ENCODE measurements at places on chromosomes 6 and 20.

DNA sequence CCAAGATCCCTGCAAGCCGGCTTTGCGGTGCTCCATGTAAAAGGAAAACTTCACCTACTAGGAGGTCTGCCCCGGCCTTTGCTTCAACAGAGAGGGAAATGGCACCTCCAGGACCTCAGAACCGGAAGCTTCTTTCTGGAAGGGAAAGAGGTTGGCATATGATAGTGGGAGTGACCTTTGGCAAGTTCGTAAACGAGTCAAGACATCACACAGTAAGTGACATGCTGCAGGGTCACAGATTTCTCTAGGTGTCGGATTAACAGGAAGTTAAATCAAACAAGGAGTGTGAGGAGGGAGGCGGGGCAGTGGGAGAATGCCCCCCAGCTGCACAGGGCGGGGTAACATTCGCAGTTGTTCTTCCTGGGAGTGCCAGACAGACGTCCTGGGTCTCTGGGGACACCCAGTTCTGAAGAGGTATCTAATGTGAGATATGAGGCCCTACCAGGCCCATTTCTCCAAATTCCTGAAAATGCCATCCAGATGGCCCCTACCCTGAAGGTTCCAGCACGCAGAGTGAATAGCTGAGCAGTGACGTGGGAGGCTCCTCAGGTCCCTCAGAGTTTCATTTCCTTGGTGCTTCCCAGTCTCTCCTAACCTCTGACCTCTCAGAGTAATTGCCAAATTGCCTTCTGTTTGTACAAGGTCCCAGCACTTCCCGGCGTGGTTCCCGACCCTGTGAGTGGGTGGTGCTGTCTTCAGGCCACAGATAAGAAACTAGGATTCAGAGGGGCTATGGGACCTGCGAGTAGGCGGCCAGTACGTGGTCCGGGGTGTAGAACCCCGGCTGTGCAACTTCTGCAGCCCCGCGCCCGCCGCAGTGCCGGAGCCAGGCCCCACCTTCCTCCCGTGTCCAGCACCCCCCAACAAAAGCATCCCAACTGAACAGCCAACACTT, 1.9 kb downstream of the RRBP1 start:
- DNase-seq, result no peak

DNA sequence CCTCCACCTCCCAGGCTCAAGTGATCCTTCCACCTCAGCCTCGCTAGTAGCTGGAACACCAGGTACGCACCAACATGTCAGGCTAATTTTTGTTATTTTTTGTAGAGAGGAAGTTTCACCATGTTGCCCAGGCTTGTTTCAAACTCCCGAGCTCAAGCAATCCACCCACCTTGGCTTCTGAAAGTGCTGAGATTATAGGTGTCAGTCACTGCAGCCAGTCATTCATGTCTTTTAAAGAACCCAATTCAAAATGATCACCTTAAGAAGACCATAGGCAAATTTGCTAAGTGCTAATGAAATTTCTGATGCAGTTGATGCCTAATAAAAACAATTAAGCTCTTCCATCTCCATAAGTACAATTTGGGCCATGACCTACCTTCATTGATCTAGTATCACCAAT, 2.6 kb upstream of the VNN2 start:
- DNase-seq, result no peak

GRCh38 chr6:17021539-17021889, 80.3 kb upstream of the STMND1 start:
- no peak for DNase-seq

DNA sequence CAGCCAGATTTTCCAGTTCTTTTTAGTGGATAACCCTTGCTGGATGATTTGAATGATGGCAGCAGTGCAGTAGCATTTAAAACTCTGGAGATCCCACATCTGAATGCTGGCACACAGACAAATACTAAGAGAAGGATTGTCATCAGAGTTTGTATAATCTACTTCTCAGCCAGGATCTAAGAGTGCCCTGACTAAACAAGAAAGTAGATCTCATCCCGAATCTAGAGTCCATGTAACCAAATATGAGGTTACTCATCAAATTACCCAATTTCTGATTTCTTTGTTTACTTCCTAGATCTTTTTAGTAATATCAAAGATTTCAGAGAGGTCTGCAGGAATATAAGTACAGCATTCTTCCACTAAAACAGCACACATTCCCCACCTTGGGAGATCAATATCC, 7.8 kb downstream of the TMC2 start:
- no peak for DNase-seq

GRCh38 chr6:34370361-34370760, 22.1 kb downstream of the NUDT3 start:
- DNase-seq, result no peak

DNA sequence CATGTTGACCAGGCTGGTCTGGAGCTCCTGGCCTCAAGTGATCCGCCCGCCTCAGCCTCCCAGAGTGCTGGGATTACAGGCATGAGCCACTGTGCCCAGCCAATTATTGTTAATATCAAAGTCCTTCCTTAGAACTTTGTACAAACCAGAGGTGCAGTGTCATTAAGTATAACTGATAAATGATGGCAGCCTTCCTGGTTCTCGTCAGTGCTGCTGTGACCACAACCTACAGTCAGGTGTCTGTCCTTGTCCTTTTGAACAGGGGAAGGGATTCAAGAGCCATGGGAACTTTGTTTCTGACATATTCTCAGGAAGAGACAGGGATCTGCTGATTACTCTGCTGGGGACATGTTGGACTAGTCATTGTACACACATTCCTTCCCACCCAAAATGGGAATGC, 103.2 kb upstream of the TIAM2 start:
- DNase-seq, result no peak

DNA sequence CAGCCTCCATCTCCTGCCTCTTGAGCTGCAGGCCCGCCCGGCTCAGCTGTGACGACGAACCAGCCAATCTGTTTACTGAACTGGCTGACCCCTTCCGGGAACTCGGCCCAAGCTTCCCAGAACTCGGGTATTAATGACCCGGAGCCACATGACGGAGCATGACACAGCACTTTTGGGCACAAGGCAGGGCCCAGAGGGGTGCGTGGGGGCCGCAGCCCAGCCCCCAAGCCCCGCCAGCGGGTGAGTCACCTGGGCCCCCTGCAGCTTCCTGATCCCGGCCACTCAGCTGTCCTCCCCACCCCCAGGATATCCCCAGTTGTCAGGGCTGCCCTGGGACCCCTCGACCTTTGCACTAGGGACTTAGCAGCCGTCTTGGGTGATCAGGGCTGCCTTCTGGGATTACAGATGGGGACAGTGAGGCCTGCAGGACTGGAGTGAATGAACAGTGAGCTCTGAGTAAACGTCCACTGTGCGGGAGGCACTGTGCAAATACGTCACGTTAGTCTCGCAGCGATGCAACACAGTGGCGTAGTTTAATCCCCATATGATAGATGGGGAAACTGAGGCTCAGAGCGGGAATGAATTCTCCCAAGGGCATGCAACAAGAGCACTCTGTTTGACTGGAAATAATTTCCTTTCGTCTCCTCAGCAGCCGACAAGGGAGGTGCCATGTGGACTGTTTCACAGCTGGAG, 102.1 kb downstream of the CEBPB start:
- DNase-seq, result no peak

DNA sequence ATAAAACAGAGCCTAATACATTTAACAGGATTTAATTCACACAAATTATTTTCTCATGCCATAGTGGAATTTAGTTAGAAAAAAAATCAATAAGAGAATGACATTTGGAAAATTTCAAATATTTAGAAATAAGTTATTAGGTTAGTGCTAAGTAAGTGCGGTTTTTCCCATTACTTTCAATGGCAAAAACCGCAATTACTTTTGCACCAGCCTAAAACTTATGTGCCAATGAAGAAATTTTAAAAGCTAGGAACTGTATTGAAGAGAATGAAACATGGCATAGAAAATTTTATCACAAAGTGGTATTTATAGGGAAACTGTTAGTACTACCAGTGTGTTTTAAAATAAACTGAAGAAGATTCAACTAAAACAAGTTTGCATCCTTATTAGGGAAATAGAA, 228.3 kb upstream of the FKBP1C start:
- no peak for DNase-seq

- no peak for DNase-seq
Observed at GRCh38 chr6:145670311-145670710, 65.0 kb downstream of the EPM2A start.

GRCh38 chr6:39208223-39208739, 21.0 kb downstream of the KCNK5 start:
- no peak for DNase-seq

DNA sequence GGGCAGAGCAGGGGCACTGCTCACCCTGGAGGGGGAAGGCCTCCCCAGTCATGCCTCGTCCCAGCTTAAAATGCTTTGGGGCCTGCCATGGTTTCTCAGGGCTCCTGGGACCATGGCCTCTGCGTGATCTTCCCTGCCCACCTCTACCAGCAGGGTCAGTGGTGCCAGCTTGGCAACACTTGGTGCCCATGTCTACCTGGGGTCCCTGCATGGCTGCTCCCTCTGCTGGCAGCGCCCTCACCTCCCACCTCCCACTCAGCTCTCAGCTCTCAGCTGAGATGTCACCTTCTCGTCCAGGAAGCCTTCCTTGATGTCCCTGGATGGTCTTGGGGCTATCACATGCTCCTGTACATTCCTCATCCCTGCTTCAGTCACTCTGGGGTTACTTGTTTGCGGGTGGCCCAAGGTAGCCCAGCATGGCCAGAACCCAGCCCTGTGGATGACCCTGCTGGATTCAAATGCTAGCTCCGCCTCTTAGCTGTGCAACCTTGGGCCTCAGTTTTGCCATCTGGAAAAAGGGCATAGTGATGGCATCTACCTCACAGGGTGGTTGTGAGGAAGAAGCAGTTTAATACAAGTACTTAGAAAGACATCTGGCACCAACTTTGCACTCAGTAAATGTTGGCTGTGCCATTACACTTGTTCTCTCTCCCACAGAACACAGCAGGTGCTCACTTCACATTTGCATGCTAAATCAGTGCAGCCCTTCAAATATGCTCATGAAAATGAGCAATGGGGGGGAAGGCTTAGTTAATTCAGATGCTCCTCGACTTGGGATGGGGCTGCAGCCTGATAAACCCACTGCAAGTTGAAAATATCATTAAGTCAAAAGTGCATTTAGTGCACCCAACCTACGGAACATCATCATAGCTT, 53.5 kb upstream of the PTPN1 start:
- no peak for DNase-seq

DNA sequence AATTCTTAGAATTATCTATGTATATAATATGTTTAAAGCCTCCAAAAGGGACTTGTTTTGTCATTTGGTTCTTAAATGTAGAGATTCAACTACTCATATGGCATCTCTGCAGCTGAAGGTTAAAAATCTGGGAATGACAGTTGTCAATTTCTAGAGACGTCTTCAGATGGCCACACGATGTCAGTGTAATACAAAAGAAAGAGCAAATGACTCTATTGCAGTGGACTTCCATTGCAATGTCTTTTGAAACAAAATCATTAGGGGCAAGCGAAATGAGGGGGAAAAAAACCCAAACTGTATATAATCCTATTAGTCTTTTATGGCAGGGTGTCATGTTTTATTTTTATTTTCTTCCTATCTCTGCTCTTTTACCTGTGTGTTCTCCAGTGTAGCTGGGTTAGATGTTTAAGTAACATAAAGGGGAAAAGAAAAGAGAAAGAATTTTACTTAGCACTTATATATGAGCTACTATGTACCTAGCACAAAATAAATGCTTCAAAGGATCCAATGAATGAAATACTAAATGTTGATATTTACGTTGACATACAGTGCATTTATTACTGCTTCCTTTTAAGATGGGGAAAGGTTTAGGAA, 26.2 kb downstream of the CCN2 start:
- DNase-seq, result no peak

DNA sequence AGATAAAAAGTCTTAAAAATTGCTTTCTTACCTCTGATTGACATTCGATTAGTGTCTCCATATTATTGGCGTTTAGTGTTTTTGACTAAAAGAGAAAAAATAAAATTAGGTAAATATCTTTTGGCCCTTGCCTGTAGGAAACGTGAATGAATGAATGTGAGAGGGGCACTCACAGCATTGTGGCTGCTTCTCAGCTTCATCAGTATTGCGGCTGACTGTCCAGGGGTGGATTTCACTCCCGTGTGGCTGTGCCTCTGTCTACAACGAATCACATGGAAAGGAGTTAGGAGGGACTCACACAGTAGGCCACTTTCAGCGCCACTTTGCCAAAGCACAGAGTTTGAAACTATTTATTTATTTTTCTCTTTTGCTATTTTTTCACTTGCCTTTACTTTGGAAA, 844 bp downstream of the TAGAP start:
- DNase-seq, result no peak

DNA sequence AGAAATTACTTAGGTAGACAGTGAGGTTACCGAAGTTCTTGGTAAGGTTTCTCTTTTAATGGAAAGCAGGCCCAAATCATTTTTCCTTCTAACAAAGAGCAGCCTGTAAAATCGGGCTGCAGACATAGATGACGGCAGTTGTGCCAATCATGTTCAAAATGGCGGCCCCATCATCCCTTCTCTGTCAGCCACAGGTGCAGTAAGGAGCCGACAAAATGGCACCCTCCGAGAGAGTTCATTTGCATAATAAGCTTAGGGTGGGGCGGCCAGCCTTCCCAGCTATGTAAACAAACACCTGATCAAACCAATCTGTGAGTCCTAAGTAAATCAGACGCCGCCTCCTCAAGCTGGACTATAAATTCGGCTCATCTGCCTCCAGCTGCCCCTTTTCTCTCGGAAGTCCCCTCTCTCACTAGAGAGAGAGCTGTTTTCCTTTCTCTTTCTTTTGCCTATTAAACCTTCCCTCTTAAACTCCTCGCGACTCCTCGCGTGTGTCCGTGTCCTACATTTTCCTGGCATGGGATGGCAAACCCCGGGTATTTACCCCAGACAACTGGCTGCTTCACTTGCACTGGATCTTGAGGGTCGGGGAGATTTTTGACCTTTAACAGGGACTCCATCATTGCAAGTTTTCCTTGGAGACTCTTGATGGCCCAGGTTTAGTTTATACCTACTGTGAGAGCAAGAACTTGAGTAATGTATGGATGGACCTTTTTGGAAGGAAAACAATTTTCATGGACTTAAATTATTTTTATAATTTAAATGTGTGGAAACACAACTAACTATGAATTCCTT, 8.9 kb upstream of the DDR1 start:
- no peak for DNase-seq
